ENCODE measurements at places on chromosomes 7 and 10. TPM values are rescaled to one million over a fixed set of nuclear protein-coding genes. Genes with fewer than 3 reads are reported as not detected.

DNA sequence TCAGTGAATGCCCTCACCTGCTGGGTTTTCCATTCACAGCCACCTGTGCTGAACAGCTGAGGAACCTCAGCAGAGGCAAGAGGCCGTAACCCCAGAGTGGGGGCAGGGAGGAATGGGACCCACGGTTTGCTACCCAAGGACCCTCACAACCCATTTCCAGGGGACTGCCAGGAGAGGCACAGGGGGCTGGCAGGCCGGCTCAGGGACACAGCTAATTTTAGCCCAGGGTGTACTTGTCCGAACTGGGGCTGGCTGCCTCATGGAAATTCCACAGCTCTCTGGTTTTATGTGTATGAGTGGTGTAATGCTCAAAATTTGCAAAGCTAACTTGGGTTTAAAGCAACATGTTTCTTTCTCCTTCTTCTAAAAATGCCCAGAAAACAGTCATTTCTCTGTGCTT is 42.2 kb downstream of the MINDY4 start:
- H3K27ac ChIP-seq = no peak overlapping the region
- H3K36me3 ChIP-seq = no peaks in the 10 kb centered on the region
- H3K4me3 ChIP-seq = no peak overlapping the region
- no peaks in the 10 kb centered on the region for H3K4me1 ChIP-seq

The COBL gene
- not detected for total RNA-seq

DNA sequence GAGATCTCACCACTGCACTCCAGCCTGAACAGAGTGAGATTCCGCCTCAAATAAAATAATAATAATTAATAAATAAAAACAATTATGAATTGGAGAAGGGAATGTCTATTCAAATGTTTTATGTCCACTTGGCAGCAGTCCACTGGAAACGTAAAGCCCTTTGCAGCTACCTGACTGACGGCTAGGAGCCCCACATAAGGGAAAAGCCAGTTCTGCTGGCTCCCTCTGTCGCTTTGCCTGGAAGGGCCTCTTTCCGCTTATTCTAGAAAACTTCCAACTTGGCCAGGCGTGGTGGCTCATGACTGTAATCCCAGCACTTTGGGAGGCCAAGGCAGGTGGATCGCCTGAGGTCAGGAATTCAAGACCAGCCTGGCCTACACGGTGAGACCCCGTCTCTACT is 6.1 kb upstream of the TNS3 start:
- no peak for DNase-seq
- no peak overlapping the region for H3K27ac ChIP-seq
- no peaks in the 10 kb centered on the region for H3K4me1 ChIP-seq
- H3K27me3 ChIP-seq = peaks cover 1% of the 10 kb centered on the region

- H3K4me3 ChIP-seq = no peak overlapping the region
- H3K27ac ChIP-seq = no peak overlapping the region
- H3K36me3 ChIP-seq = no peaks in the 10 kb centered on the region
- no peak for DNase-seq
- no peaks in the 10 kb centered on the region for H3K4me1 ChIP-seq
- peaks cover 3% of the 10 kb centered on the region for H3K27me3 ChIP-seq
Observed at GRCh38 chr10:113411456-113411855, 141.4 kb upstream of the HABP2 start.

The PON1 gene
- total RNA-seq = not detected

DNA sequence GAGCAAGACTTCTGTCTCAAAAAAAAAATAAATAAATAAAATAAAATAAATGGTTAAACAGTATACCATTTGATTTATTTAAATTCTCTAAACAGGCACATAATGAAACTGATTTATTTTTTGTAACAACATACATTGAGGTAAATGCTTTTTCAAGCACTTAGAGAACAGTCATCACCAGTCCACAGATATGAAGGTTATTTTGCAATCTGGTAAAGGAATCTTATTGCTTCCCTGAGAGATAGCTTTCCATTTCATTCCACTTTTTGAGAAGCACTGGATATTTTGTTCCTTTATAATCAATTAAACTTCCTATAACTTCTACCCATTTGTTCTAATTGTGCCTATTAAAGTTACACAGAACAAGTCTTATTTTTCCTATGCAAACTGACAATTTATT is 5.2 kb downstream of the CEP55 start:
- no peaks in the 10 kb centered on the region for H3K27me3 ChIP-seq
- peaks cover 55% of the 10 kb centered on the region for H3K4me1 ChIP-seq
- no peak overlapping the region for H3K27ac ChIP-seq
- no peak for DNase-seq

GRCh38 chr10:76879116-76879913 is 758.3 kb downstream of the KCNMA1 start:
- H3K27ac ChIP-seq = no peak overlapping the region
- H3K4me1 ChIP-seq = no peaks in the 10 kb centered on the region
- DNase-seq = no peak
- no peaks in the 10 kb centered on the region for H3K36me3 ChIP-seq
- H3K27me3 ChIP-seq = no peaks in the 10 kb centered on the region

DNA sequence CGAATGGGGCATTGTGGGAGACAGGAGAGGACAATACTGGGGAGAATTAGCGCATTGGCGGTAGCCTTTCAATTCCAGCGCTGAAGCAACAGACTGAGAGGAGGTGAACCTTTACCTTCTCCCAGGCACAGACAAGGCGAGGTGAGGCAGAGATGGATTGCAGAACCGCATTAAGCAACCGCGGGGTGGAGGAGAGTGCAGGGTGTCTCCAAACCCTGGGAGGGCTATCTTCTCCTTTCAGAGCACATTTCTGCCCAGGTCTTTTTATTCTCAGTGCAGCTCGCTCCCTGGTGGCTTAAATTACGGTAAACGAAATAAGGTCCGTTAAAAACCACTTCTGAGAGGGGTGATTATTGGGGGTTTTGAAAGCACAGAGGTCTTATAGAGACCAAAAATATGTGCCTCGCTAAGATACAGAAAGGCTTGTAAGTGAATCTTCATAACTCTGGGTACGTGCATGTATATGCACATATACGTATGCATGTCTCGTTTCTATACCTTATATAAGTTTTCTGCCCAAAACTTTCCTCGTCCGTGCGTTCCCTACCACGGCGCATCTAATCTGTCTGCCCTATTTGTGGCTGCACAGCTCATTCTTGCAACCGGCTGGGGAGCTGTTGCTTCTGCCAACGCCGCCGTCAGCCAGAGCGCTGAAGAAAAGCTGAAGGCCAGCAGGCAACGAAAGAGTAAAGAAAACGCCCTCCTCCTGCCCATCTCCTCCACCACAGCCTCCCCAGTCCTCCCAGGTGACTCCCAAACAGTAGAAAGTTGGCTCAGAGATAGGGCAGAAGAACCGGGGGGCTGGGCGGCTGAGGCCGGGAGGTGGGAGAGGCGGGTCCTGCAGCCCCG is 895 bp upstream of the ZNF804B start:
- no peak overlapping the region for H3K27ac ChIP-seq
- no peaks in the 10 kb centered on the region for H3K36me3 ChIP-seq
- H3K4me3 ChIP-seq = no peak overlapping the region
- DNase-seq = peak; percentile 19
- H3K27me3 ChIP-seq = peaks cover 35% of the 10 kb centered on the region

GRCh38 chr7:30460246-30460633 is 18.3 kb downstream of the NOD1 start:
- peaks cover 3% of the 10 kb centered on the region for H3K4me1 ChIP-seq
- no peaks in the 10 kb centered on the region for H3K27me3 ChIP-seq
- no peak for DNase-seq
- H3K36me3 ChIP-seq = peaks cover 4% of the 10 kb centered on the region

The ABCC2 gene
- 0.82 TPM for total RNA-seq

- peaks cover 43% of the 10 kb centered on the region for H3K27me3 ChIP-seq
- no peaks in the 10 kb centered on the region for H3K36me3 ChIP-seq
- peaks cover 8% of the 10 kb centered on the region for H3K4me1 ChIP-seq
- DNase-seq = peak; percentile 78
Observed at GRCh38 chr7:55254596-55255495, 110.3 kb upstream of the LANCL2 start.

- H3K27me3 ChIP-seq = no peaks in the 10 kb centered on the region
- H3K4me3 ChIP-seq = peak overlapping the region; percentile 66
- peaks cover 33% of the 10 kb centered on the region for H3K4me1 ChIP-seq
- H3K27ac ChIP-seq = no peak overlapping the region
- no peaks in the 10 kb centered on the region for H3K36me3 ChIP-seq
Observed at GRCh38 chr7:66627151-66627681, 1.5 kb upstream of the KCTD7 start.

DNA sequence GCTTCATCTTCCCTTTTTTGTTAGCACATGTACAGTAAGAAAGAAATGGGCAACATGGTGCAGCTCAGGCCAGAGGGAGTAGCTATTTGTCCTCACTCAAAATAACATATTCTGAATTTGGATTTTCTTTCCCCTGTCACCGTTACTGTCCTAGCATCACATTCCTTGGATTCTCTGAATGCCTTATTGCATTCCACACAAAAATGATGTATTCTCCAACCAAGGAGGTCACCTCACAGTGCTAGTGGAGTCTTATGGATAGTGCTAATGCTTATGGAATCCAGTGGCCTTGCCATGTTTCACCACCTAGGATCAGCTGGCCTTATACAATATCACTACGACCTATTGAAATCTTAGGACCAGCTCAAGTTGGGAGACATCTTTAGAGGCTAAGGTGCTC is 7.2 kb downstream of the PRSS58 start:
- no peak overlapping the region for H3K27ac ChIP-seq
- no peaks in the 10 kb centered on the region for H3K36me3 ChIP-seq
- no peak for DNase-seq
- no peaks in the 10 kb centered on the region for H3K4me1 ChIP-seq
- peaks cover 5% of the 10 kb centered on the region for H3K27me3 ChIP-seq

The ARID5B gene
- total RNA-seq = 79.6 TPM
